ENCODE measurements at places on chromosomes 3 and 15.

DNA sequence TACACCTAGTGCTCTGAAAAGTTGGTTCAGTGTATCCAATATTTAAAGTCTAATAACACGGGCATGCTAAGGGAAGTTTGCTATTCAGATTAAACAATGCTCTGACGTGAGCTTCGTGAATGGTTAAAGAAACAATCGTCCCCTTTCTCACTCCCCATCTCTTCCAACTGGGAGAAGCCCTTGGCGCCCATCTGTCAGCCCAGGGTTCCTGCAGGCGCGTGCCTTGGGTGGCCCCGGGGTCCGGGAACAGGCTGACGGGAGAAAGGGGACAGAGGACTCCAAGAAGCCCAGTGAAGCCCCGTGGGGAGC, 413 bp downstream of the SEC22C start:
- no peak for DNase-seq

DNA sequence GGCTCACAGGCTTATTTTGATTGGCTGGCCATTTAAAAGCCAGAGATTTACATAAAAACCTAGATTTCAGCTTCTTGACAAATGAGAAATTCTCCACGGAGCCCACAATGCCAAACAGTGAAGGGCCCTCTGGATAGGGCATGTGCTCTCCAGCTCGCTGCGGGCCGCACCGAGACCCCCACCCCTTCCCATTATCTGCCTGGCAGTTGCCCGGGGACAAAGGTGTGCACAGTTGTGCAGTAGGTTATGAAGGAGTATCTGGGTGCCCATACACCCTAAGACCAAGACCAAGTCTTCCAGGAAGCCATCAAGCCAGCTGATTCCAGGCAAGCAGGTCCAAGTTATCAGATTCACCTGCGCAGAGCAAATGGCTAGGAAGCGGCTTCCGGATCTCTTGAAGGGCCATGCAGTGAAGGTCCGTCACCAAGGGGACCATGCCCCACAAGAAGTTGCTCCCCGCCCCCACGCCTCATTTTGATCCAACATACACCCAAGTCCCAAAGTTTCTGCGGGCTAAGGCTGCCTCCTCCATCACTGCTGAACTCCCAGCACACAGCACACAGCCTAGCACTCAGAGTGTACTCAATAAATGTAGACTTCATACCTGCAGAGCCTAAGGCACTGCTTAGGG, 1.3 kb downstream of the MRPS25 start:
- DNase-seq = no peak

DNA sequence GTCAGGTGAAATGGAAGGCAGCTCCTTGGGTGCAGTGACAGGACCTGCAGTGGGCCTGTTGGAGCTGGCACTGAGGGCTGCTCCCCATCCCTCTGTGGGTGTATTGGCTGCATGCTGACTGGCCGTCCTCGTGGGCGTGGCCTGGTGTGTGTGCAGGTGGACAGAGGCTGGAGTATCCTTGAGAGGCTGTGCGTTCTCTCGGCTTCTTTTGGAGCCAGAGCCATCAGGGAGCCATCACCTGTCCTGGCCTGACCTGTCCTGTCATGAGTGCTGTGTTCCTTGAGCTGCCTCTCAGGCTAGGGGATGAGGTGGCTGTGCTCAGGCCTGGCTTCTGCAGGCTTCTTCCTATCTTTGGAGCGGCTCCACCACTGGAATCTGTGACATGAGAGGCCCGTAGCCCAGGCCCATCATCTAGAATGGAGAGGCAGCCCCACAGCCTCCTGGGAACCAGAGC, 61.5 kb downstream of the APBA2 start:
- no peak for DNase-seq

GRCh38 chr15:25778161-25778560, 85.0 kb downstream of the ATP10A start:
- no peak for DNase-seq

DNA sequence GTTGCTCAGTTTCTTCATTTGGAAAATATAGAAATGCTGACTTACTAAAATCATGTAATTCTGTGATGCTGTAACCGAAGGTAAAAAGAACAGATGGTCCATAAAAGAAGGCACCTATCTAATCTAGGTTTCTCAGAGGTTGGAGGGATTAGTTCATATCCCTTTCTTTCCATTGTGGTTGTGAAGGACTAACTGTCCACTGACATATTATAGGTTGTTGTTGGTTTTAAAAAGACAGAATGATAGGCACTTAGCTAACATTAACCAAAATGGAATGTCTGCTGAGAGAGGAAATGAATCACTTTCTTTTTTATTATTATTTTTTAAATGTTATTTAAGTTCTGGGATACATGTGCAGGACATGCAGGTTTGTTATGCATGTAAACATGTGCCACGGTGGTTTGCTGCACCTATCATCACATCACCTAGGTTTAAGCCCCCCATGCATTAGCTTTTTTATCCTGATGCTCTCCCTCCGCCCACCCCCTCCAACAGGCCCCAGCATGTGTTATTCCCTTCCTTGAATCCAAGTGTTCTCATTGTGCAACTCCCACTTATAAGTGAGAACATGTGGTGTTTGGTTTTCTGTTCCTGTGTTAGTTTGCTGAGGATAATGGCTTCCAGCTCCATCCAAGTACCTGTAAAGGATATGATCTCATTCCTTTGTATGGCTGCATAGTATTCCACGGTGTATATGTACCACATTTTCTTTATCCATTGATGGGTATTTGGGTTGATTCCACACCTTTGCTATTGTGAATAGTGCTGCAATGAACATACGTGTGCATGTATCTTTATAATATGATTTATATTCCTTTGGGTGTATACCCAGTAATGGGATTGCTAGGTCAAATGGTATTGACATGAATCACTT, 45.8 kb downstream of the ALDH1A2 start:
- no peak for DNase-seq

- no peak for DNase-seq
Observed at GRCh38 chr3:106850437-106850836, 526.8 kb upstream of the CCDC54 start.

- no peak for DNase-seq
Observed at GRCh38 chr15:40593165-40593564, 884 bp upstream of the KNL1 start.

- DNase-seq = no peak
Observed at GRCh38 chr15:39251413-39252133, 329.3 kb upstream of the THBS1 start.

- DNase-seq = no peak
Observed at GRCh38 chr3:111762537-111762936, 96.5 kb upstream of the PHLDB2 start.

- DNase-seq = no peak
Observed at GRCh38 chr15:66154581-66154980, 99.0 kb downstream of the MEGF11 start.

- no peak for DNase-seq
Observed at GRCh38 chr3:26614006-26614685, 8.4 kb upstream of the LRRC3B start.

- DNase-seq = no peak
Observed at GRCh38 chr3:69020424-69020823, 6.9 kb upstream of the EOGT start.

DNA sequence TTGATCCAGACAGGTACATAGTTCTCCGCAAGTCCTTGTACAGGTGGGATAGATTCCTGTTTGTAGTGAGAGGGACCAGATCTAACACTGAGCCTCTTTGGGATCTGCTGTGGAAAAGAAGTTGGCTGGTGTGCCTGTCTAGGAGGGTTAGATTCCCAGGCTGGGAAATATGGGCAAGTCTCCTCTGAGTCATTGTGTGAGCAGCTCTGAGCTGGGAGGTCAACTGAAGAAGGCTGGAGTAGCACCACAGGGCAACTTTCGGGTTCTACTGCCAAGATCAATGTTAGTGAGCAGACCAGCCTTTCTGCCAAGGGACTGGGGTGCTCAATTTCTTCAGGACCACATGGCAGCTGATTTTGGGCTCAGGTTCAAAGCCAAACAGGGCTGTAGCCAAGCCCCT, 33.4 kb downstream of the CLDN1 start:
- no peak for DNase-seq

- DNase-seq = no peak
Observed at GRCh38 chr3:64216274-64217147, 8.8 kb downstream of the PRICKLE2 start.

Data from HuH-7 (cell line).